H4 (cell line): ENCODE measurements at places on chromosomes 11 and 22. TPM values are rescaled to one million over a fixed set of nuclear protein-coding genes. Genes with fewer than 3 reads are reported as not detected.

- no peak for DNase-seq
These were observed 20.1 kb downstream of the TMPRSS6 start for GRCh38 chr22:37089434-37089833.

DNA sequence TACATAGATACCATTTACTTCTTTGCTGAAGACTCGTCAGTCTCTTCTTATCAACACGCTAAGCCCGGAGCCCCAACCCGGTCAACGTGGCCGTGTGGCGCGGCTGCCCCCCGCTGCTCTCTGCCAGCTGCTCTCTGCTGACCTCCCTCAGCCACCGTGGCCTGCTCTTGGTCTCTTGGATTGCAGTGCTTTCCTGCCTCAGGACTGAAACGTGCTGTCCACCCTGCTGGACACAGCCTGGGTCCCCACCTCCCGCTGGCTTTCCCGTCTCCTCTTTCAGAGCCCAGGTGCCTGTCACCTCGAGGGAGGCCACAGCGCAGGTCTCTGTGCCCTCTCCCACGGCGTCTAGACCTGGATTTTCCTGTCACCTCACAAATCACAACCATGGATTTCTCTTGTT lies 388.1 kb upstream of the B3GAT1 start:
- DNase-seq, result no peak

DNA sequence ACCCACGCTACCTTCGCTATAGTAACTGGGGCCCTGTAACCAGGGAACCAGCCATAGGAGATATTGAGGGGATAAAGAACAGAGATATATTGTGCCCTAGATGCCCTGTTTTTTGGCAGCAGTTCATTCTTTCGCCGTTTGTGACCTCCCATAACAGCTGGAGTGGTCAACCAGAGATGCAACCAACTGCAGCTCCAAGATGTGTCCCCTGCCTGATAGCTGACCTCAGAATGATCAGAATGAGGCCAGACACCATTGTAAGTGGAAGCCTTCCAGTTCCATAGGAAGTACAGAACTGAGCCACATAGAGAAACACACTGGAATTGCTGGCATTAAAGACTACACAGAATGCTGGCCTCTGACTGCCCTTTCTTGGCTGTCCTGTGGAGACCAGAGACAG lies 39.2 kb downstream of the P4HA3 start:
- no peak for DNase-seq

The VSIG2 gene
- not detected in 2 replicates for total RNA-seq

The KCNE3 gene
- total RNA-seq, result 0.08 TPM in 1 of 2 replicates, not detected in the other

The ANO1 gene
- 0.37 TPM in 1 of 2 replicates, not detected in the other for total RNA-seq
